Stimulated activated CD8-positive, alpha-beta memory T cell treated with anti-CD3 and anti-CD28 coated beads, Interleukin-15, amount 100 ng/mL, for 4 hours (primary cell): ENCODE measurements at places on chromosomes 1 and 21.

DNA sequence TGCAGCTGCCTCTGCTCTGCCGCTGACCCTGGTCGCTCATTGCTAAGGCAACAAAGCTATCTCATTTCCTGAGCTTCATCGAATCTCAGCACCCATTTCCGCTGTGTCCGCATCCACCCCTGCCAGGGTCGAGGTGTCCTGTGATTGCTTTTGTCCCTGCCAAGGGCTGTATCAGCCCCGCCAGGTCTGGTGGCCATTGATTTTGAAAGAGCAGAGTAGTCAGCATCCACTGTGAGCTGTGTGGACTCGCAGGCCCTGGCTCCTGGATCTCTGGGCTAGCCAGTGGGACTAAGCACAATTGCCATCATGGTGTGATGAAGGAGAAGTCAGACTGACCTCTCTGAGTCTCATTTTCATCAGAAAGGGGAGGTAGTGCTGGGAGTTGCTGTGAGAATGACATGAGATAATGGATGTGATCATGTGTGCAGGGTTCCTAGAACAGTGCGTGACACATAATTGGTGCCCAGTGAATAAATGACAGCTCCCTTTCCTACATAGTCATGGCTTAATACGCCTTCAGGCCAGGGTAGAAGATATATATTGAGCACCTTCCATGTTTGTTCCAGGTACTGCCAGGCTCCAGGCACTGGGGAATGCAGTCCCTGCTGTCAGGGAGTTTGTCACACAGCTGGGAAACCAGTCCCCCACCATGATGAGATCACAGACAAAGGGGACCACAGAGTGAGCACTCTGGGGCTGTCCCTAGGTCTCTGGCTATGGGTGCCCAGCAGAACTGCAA lies 32.1 kb downstream of the NAV1 start:
- DNase-seq = no peak

DNA sequence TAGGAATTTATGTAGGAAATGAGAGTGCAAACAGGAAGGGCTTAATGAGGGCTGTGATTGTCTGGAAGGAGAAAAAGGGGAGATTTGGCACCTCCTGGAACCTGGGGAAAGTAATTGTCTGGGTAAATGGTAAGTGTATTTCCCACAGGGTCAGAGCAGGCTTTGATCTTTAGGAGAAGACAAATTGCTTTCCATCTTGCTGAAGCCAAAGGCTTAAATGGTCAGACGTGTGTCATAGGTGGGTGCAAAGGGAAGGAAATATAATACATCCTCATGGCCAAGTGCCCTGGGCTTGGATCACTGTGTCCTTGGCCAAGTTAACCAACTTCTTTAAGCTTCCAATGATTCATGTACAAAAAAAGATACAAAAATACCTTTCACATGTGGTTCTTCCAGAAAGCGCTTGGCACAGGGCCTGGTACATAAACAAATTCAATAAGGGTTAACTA lies 1.3 kb upstream of the DUSP23 start:
- DNase-seq = no peak

- DNase-seq = no peak
These were observed 285.0 kb upstream of the NFIA start for GRCh38 chr1:60797351-60797750.

DNA sequence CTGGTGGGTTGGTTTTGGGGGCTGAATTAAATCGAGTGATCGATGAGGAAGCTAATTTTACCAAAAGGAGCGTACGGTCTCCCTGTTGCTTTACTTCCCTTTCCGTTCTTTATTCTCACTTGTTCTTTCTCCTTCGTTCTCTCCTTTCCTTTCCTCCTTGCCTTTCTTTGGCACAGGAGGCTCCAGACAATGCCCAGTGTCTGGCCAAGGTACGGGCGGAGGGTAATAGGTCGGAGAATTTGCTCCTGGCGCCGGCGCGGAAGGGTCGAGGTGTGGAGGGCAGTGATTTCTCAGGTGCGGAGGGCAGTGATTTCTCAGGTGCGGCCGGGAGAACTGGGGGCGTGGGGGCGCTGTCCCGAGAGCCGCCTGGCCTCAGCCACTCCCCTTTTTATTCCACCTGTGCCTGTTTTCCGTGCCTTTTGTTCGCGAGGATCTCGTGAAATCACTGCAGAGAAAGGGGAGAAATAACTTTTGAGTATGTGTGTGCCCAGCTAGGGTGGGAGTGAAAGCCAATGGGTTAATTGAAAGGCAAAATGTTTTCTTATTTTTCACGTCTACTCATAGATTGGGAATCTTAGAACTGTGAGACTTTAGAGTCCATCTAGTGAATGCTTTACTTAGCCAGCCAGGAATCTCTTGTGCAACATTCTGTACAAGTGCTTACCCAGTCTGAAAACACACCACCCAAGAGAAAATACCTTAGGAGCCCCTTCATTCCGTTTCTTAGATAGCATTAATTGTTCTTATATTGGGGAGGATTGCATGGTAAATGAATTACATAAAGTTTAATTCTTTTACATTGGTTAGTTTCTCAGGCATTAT lies 1.3 kb downstream of the FNBP1L start:
- no peak for DNase-seq

DNA sequence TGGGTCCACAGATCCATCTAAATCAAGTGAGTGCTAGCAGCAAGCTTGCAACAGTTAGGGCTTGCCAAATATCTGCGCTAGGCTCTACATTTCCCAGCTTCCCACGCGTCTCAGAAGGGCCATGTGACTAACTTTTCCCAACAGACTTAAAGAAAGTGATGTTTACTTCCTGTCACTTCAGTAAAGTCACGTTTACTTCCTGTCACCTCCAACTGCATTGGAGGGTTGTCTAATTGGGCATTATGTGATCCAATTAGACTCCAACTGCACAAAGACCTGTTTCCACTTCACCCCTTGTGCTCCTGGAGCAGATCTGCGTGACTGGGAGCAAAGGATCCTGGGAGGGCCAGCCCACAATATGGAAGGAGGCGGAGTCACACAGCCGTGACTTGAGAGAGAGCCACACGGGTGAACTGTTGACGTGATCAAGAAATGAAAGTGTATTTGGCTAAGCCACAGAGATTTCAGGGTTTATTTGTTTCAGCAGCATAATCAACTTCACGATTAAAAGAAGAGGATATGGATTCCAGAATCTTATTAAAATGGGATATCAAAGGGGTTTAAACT lies 77.7 kb downstream of the CYYR1 start:
- no peak for DNase-seq

- DNase-seq = no peak
These were observed 922.8 kb upstream of the ADGRL4 start for GRCh38 chr1:79929356-79929755.

GRCh38 chr1:168742994-168743650 lies 14.1 kb upstream of the DPT start:
- DNase-seq = no peak

DNA sequence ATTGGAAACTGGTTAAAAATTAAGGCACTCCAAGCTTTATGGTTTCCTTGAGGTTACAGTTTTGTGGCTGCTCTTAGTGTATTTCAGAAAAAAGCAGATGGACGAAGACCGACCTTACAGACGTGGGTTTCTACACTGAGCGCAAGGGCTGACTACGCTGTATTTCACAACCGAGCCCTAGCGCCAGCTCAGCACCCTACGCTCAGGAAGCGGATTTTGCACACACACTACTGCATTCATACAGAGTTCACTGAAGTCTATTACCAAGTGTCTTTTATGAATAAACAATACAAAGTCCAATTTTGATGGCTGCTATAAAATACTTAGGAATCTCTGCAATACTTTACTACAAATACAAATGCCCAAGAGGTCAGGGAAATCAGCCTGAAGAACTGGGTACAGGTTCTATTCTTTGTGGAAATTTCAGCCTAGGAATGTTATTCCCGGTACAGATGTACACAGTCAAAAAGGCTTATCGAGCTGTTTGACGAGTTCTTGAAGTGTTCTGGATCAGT lies 23.8 kb downstream of the PTTG1IP start:
- no peak for DNase-seq

GRCh38 chr1:67041841-67042503 lies 12.0 kb downstream of the SLC35D1 start:
- no peak for DNase-seq

DNA sequence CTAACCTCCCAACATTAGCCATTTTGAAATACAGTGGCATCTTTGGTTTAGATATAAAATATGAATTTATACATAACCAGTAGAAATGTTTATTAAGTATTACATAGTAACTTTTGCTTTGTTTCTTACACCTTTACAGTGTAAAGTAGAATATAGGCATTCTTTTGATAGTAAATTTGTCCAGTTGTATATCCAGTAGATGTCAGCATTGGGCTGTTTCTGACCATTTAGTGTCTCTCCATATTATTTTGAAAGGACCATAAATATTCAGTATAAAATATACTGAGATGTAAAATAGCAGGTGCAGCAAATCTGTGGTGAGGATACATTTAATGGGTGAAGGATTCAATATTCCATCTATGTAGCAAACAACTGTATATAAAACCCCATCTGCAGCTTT lies 115.8 kb upstream of the ZRANB2 start:
- DNase-seq = no peak

DNA sequence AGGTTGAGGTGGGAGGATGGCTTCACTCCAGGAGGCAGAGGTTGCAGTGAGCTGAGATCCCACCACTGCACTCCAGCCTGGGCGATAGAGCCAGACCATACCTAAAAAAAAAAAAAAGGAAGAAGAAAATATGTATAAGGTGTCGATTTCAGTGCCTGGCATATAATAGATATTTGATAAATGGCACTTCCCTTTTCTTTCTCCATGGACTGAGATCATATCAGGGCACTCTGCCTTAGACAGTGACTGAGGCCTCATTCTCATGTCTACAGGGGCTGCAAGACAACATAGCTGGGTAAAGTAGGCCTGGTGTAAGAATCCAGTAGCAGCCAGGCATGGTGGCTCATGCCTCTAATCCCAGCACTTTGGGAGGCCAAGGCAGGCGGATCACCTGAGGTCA lies 21.2 kb downstream of the PCAT6 start:
- no peak for DNase-seq

GRCh38 chr1:39625462-39626273 lies 13.8 kb downstream of the HEYL start:
- DNase-seq = no peak
